Karpas-422 (cell line): ENCODE measurements at places on chromosomes 5 and 9.

- H3K27me3 ChIP-seq: no peaks in the 10 kb centered on the region
- no peak overlapping the region for H3K27ac ChIP-seq
- H3K4me3 ChIP-seq: no peak overlapping the region
- DNase-seq: no peak
- peaks cover 26% of the 10 kb centered on the region for H3K4me1 ChIP-seq
These were observed 38.7 kb downstream of the LARP1 start for GRCh38 chr5:154793599-154794524.

DNA sequence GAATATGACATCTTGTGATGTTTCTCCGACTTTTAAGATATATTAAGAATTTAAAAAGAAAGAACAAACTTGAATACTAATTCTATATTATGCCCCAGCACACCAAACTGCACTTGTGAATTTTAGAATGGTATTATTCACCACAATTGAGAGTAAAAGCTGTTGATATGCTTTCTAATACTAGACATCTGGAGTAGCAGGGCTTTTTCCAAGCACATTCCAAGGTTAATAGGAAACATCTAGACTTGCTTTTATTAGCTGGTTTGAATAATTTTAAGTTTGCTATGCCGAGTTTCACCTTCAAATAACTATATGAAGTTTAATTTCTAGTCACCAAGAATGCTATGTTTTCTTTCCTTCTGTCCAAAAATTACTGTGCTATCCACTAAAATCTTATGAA is 13.5 kb downstream of the NREP start:
- H3K4me3 ChIP-seq: no peak overlapping the region
- H3K4me1 ChIP-seq: no peaks in the 10 kb centered on the region
- no peak overlapping the region for H3K27ac ChIP-seq
- no peaks in the 10 kb centered on the region for H3K36me3 ChIP-seq

GRCh38 chr9:80954521-80954920 is 734.8 kb downstream of the TLE1 start:
- DNase-seq: no peak
- H3K27ac ChIP-seq: no peak overlapping the region

GRCh38 chr9:93301911-93302541 is 118.1 kb downstream of the WNK2 start:
- no peak overlapping the region for H3K27ac ChIP-seq
- peaks cover 8% of the 10 kb centered on the region for H3K4me1 ChIP-seq
- H3K4me3 ChIP-seq: no peak overlapping the region
- DNase-seq: no peak

- H3K4me1 ChIP-seq: no peaks in the 10 kb centered on the region
- H3K27ac ChIP-seq: no peak overlapping the region
- no peak for DNase-seq
- H3K36me3 ChIP-seq: no peaks in the 10 kb centered on the region
These were observed 78.5 kb downstream of the MYO10 start for GRCh38 chr5:16857635-16858034.
